ENCODE measurements at places on chromosomes 1 and 21. TPM values are rescaled to one million over a fixed set of nuclear protein-coding genes. Genes with fewer than 3 reads are reported as not detected.

Gene INAVA
- 0.33 TPM for total RNA-seq

Gene CADM3
- total RNA-seq: not detected

Gene UFC1
- total RNA-seq: 82.7 TPM

- no peak overlapping the region for H3K27ac ChIP-seq
- DNase-seq: no peak
- H3K27me3 ChIP-seq: no peaks in the 10 kb centered on the region
- H3K4me3 ChIP-seq: no peak overlapping the region
- no peaks in the 10 kb centered on the region for H3K4me1 ChIP-seq
Observed at GRCh38 chr1:100441146-100441545, 88.8 kb downstream of the CDC14A start.

DNA sequence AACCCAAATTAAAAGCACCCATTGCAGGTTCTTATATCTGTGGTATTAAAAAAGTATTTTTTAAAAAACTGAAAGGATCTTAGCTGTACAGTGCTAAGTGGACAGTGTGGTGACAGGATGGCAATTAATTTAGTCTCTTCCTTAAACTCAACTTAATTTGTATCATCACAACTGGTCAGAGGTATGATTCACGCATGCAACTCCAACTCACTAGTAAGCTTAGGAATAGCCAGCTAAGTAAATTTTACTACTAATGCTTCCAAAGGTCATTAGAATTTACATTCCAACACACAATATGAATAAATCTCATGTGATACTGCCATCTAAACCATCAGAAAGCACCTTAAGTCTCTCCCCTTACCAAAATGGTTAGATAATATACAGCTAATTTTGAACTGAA lies 35.4 kb downstream of the ENAH start:
- no peak for DNase-seq
- no peak overlapping the region for H3K4me3 ChIP-seq
- peaks cover 10% of the 10 kb centered on the region for H3K4me1 ChIP-seq
- H3K27ac ChIP-seq: no peak overlapping the region
- no peaks in the 10 kb centered on the region for H3K27me3 ChIP-seq
- H3K36me3 ChIP-seq: no peaks in the 10 kb centered on the region

- DNase-seq: no peak
- H3K27ac ChIP-seq: no peak overlapping the region
- no peaks in the 10 kb centered on the region for H3K27me3 ChIP-seq
- no peaks in the 10 kb centered on the region for H3K36me3 ChIP-seq
- no peak overlapping the region for H3K4me3 ChIP-seq
Observed at GRCh38 chr1:246218686-246219085, 288.4 kb downstream of the SMYD3 start.

- H3K4me3 ChIP-seq: no peak overlapping the region
- H3K27ac ChIP-seq: no peak overlapping the region
- peaks cover 93% of the 10 kb centered on the region for H3K27me3 ChIP-seq
- H3K36me3 ChIP-seq: no peaks in the 10 kb centered on the region
Observed at GRCh38 chr1:207500306-207500705, 4.3 kb downstream of the CR1 start.

DNA sequence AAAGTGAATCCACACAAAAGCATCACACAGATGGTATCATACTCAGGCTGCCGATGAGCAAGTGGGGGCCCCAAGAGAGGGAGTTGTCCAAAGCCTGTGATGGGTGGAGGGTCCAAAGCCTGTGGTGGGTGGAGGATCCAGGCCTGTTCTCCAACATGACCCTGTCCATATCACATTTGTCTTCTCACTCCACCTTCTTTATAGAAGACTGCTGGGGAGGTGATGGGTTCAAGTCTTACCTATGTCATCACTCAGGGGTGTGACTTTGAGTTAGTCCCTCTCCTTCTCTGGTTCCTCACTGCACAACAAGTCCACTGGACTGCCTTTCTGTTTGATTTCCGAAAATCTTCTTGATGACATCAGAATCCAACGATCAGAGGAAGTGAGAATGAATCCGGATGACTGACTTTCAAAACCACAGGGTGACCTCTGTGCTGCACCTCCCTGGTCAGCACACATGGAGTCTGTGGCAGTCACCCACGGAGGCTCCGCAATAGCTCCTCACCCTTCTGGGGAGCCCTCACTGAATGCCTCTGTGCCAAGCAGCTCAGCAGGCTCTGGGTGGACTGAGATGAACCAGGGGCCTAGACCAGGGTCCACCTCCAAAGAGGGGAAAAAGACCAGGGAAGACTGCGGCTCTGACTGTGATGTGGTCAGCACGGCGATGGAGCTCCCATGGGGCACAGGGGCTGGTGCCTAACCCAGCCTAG lies 166.8 kb downstream of the HIVEP3 start:
- DNase-seq: no peak
- H3K27me3 ChIP-seq: no peaks in the 10 kb centered on the region
- no peaks in the 10 kb centered on the region for H3K36me3 ChIP-seq
- H3K27ac ChIP-seq: no peak overlapping the region
- H3K4me1 ChIP-seq: no peaks in the 10 kb centered on the region
- no peak overlapping the region for H3K4me3 ChIP-seq
